ENCODE measurements at places on chromosomes 12 and 14.

DNA sequence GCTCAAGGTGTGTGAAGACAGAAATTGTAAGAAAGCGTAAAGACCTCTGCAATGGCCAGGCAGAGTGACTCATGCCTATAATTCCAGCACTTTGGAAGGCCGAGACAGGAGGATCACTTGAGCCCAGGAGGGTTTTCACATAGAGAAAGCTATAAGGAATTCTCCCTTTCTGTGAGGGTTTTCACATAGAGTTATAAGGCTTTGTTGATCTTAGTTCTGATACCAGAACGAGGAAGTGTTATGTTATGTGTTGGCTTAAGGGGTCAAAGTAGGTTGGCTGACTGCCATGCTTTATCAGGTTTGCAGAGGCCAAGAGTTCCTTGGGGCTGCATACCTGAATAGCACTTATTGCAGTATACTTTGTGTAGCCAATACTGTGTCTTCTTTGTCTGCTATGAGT lies 139.1 kb downstream of the ERC1 start:
- no peak for DNase-seq

DNA sequence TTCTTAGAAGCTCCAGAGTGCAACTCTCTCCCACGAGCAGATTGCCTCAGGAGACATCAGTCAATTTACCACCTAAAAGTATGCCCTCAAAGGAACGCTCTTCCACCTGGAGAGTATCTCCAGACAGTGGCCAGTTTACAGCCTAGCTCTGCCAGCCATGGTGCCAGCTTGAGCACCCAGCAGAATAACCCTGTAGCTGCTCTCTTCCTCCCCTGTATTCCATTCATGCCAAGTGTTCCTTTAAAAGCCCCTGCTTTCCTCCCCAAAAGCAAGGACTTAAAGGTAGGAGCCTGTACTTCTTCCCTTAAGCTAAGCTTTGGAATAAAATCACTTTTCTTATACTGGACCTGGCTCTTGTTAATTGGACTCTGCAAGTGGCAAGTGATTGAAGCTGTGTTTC lies 245.4 kb upstream of the TMEM132C start:
- DNase-seq, result no peak

GRCh38 chr12:96513681-96514080 lies 24.3 kb downstream of the CFAP54 start:
- DNase-seq, result no peak

DNA sequence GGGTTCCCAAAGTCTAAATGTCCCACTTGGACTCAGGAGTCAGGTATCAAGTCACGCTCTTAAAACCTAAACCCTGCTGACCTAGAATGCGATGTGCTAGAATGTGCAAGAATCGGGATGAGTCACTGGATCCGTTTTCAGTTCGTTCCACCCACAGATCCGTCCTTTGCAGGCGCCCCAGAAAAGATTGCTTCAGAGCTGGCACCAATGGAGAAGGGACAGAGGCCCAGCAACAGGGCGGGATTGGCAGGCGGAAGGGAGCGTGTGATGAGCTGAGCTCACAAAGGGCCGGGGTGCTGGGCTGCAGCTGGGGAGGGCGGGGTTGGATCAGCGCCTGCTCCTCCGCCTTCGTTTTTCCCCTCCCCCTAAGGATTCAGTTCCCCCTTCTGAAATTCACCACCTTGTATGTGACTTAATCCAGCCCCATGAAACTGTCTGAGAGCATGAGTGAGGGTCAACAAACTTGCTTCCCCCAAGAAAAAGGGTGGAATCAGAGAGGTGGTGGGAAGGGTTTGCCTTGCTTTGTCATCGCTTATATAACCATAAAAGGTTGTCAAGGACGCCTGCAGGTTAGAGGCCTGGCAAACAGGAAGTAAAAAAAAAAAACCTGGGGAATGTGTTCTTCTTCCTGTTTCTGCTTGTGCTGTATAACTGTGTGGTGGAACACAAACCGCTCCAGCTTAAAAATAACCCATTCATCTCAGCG lies 2.8 kb upstream of the UBC start:
- DNase-seq, result peak; percentile 91

GRCh38 chr14:54211551-54212308 lies 185.1 kb upstream of the CDKN3 start:
- no peak for DNase-seq

DNA sequence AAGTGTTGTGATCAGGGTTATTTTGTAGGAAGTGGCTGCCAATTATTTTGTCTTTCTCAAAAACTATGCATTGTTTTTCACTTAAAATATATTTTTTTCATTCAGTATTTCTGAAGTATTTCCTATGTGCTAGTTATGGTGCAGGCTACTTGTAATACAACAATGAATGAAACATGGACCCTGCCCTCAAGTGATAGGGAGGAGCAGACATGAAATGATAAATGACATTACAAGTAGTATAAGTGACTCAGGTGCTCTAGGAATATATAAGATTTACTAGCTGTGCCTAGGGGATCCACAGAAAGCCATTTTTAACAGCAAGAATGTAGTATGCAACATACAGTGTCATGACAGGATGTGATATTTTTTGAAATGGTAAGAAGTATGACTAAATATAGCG lies 65.3 kb downstream of the TTLL5 start:
- DNase-seq, result no peak

- no peak for DNase-seq
Observed at GRCh38 chr12:13002301-13003097, 2.4 kb upstream of the HEBP1 start.

DNA sequence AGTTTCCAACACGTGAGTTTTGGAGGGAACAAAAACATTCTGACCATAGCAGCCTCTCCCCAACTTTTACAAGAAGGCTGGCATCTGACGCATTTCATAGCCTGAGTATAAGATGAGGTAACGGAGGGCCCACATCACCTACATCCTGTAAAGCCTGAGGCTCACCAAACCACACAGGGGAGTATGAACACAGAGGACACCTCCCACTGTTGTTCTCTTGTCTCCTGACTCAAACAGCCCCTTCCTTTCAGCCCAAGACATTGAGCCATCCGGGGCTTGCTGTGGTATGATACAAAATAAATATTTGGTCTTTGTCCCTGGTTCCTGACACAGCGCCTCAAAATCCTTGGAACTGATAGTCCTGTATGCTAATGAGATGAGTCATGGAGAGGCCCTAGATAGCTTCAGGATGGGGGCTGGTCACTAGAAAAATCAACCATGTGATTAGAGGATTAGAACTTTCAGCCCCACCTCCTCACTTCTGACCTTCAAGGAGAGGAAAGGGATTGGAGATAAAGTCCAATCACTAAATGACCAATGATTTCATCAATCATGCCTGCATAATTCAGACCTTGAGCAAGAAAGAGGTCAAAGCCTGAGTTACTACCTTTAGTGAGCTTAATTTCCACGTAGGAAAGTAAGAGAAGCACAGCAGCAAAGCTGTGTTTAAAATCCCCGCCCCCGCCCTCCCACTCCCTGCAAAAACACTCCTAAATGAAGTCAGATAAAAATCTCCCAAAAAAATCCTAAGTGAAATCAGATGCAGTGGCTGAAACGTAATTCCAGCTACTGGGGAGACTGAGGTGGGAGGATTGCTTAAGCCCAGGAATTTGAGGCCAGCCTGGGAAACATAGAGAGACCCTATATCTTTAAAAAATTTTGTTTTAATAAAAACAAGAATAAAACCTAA lies 236.4 kb downstream of the PCNX1 start:
- DNase-seq, result no peak

- no peak for DNase-seq
Observed at GRCh38 chr12:120429368-120429767, 8.5 kb upstream of the COX6A1 start.

DNA sequence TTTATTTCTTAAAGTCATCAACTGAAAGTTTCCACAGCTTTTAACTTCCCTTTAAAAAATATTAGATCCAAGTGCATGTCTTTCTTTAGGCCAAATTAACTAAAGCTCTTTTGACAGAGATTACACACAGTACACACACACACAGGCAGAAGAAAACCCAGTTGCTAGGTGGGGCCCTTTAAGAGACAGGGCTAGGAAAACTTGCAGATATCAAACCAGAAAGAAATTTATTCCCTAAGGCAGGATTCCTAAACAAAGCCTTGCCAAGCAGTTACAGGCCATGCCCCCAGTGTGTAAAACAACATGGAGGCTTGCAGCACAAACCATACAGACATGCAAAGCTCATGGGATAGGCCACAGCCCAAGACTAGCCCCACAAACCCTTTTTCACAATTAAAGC lies 123.4 kb downstream of the FSCB start:
- DNase-seq, result no peak

DNA sequence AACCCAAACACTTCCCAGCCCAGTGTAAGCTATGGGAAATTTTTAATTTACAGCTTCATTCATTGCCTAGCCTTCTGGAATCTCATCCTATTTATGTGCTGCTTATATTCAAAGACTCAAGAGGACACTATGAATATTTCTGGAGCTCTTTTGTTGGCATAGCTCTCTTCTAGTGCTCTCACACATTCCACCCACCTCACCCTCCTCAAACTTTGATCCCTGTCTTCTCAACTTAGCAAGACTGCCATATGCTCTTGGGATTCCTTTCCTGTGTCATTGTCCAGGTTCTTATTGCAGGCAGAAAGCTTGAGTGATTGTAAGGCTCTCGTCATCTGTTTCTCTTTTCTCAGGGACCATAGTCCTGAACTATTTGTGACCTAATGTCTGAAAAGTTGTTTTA lies 18.0 kb upstream of the NKX2-1 start:
- no peak for DNase-seq

GRCh38 chr12:45685680-45686079 lies 43.8 kb upstream of the ARID2 start:
- no peak for DNase-seq
